ENCODE measurements at places on chromosomes 11 and 22.

DNA sequence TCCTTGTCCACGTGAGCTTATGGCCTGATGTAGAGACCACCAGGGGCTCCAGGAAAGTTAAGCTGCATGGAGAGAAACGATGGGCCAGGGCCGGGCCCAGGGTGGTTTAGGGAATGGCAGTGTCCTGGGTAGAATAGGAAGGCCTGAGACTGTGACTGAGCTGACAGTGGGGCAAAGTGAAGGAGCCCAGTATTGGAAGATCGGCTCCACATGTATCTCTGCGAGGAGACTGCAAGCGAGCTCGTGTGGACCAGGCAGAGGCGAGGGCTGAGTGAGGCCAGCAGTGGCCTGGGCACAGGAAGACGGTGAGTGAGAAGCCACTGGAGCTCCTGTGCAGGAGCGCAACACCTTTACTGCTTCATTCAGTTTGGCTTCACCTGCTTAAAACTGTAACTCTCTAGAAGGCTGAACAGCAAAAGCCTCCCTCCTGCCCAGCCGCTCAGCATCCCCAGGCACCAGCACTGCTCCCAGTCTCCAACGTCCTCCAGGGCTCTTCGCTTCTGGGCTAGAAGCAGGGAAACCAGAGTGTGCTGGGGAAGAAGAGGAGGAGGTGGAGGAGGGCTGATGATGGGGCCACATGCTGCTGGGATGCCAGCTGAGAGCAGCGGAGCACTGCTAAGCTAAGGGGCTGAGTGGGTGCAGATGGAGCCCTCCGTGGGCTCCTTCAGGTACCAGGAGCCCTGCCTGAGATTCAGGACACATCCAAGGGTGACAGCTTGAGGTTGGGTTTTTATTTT is 13.5 kb downstream of the TCIRG1 start:
- DNase-seq: no peak

DNA sequence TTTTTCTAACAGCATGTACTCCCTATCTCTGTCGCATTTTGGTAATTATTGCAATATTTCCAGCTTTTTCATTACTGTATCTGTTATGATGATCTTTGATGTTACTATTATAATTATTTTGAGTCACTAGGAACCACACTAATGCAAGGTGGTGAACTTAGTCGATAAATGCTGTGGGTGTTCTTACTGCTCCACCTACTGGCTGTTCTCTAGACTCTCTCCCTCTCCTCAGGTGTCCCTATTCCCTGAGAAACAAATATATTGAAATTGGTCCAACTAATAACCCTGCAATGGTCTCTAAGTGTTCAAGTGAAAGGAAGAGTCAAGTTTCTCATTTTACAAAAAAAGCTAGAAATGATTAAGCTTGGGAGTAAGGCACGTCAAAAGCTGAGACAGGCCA is 10.5 kb downstream of the ARL14EP start:
- DNase-seq: peak; percentile 42

DNA sequence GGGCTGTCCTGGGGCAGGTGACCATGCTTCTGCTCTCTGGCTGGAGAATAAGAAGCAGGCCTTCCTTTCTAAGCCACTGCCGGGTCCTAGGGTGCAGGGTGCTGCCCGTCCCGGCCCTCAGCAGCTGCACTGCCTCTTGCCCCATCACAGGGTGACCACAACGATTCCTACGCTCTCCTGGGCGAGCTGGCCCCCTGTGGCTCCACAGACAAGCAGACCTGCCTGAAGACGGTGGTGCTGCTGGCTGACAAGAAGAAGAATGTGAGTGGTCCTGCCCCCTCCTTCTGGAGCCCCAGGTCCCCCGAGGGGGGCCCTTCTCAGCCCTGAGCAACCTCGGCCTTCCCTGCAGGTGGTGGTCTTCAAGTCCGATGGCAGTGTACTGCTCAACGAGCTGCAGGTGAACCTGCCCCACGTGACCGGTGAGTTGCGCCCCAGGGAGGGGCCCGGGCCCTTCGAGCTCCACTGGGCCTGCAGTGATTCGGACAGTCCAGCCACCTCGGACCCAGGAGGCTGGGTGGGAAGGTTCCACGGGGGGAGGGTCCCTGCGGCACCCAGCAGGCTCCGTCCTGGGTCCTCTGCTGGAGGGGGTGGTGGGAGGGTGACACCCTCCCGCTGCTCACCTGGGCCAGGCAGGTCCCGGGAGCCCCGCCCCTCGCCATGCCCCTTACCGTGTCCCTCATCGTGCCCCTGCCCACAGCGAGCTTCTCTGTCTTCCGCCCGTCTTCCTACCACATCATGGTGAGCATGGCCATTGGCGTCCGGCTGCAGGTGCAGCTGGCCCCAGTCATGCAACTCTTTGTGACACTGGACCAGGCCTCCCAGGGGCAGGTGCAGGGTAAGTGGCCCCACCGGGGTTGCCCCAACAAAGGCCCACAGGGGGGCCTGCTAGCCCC is 8.3 kb downstream of the MUC2 start:
- DNase-seq: no peak

- DNase-seq: no peak
Measured at GRCh38 chr11:75518771-75519653, 6.7 kb downstream of the GDPD5 start.

DNA sequence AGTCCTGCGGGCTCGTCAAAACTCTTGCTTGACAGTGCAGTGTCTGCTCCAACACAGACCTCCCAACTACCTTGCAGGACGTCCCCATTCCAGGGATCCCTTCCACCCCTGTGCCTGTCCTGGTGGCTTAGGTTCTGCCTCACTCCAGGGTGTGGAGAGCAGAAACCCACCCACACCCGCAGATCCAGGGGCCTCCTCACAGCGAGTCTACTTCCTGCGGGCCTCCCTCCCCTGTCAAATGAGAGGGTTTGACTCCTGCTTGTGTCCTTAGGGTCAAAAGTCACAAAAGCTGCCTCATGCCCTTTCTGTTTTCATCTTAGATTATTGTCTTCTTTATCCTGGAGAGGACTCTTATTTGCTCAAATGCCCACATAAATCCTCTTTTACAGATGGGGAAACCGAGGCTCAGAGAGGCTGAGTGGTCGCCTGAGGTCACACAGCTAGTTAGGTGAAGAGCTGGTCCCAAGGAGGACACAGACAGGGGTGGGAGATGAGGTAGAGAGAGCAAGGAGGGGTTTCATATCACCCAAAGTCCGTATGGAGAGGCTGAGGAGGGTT is 81.1 kb upstream of the KCNQ1OT1 start:
- no peak for DNase-seq

DNA sequence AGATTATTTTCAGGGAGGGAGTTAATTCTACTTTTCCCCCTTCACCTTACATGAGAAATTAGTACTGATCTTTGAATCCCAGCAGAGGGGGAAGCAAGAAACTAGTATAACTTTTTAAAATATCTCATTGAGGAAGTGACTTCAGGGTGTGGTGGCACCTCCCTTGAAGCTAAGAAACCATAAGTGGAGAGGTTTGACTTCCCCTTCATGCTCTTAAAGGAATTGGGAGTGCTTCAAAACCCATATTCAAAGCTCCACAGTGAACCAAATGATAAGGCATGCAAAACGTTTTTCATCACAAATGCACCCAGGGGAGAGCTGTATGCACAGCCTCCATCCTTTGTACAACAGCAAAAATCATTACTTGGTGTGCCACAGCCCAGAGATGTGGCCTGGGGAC is 540 bp downstream of the MS4A14 start:
- DNase-seq: no peak

DNA sequence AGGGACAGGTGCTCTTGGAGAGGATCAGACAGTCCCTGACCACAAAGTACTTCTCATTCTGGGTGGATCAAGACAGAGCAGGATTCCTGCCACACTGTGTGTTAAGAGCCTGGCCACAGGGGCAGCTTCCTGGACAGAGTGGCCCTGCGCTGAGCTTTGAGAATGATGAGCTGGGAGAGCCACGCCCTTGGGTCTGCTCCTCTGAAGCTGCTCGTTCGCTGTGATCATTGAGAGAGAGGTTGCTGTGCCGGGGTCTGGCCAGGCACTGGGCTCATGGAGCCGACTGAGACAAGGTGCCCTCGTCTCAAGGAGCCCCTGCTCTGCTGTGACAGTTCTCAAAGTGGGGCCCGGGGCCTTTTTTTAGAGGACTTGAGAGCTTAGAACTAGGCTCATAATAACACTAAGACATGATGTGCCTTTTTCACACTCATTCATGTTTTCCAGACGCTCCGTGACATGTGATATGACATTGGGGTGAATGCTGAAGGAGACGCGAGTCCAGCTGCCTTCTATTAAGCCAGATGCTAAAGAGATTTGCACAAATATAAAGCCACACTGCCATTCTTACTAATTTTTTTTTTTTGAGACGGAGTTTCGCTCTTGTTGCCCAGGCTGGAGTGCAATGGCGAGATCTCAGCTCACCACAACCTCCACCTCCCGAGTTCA is 1.6 kb upstream of the MFRP start:
- DNase-seq: no peak

- DNase-seq: peak; percentile 97
Measured at GRCh38 chr11:93020248-93021046, 51.0 kb downstream of the MTNR1B start.

DNA sequence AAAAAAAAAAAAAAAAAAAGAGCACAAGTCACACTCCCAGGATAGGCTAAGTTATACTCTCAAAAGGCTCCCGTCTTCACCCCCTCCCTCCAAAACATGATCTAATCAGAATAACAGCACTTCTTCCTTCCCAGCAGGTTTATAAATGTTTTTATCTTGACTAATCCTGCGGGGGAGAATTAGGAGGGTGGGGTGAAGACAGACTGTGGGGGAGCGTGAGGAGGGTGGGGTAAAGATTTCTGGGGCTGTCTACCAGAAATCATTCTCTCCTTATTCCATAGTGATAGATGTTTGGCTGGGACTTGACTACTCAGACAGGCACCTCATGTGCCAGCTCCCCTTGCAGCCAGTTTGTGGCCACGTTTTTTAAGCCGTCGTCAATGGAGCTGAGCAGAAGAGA is 17.0 kb downstream of the KCNE3 start:
- no peak for DNase-seq

DNA sequence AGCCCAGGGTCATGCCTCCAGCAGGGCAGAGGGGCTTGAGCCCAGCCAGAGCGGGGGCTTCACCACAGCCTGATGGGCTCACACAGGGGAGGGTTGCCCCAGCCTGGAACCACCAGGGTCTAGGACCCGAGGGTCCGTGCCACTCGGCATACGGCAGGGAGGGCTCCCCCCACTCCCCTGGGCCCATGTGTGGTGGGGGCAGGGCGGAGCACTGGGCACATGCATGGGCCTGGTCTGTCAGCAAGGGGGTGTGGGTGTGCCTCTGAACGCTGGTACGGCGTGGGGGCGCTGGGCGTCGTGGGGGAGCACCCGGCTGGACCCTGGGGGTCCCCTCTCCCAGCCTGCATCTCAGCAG is 29.3 kb downstream of the MOB2 start:
- DNase-seq: no peak

DNA sequence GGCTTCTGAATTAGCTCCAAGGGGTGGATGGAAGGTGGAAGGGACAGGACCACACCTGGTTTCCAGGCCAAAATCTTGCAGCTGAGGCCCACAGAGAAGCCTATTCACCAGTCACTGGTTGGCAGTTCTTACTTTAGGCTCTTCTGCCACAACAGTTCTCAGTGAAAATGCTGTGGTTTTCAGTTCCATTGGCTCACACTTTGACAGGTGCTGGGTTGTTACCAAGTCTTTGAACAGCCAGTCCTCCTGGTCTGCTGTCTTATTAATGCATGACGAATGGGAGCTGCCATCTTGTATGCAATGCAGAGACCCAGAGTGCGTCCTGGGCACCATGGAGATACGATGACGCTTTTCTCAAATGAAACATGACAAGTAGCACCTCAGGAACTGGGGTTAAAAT is 232.0 kb upstream of the ZBED5 start:
- DNase-seq: no peak

- DNase-seq: no peak
Measured at GRCh38 chr11:16587670-16588069, 150.8 kb upstream of the C11orf58 start.

GRCh38 chr11:118763041-118763440 is 27.9 kb downstream of the DDX6 start:
- DNase-seq: no peak

GRCh38 chr11:9103542-9104276 is 12.3 kb upstream of the SCUBE2 start:
- no peak for DNase-seq

- DNase-seq: no peak
Measured at GRCh38 chr11:90847268-90847886, 624.5 kb upstream of the CHORDC1 start.

DNA sequence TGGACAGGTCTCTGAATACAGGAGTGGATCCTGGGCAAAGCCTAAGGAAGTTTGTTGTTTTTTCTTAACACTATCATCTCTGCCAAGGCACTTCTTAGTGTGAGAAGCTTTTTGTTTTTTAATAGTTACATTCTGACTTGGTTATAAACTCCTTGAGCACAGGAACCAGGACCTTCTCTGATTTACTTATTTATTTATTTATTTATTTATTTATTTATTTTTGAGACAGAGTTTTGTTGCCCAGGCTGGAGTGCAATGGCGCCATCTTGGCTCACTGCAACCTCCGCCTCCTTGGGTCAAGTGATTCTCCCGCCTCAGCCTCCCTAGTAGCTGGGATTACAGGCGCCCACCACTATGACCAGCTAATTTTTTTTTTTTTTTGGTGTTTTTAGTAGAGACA is 11.0 kb downstream of the RNF185 start:
- DNase-seq: no peak

DNA sequence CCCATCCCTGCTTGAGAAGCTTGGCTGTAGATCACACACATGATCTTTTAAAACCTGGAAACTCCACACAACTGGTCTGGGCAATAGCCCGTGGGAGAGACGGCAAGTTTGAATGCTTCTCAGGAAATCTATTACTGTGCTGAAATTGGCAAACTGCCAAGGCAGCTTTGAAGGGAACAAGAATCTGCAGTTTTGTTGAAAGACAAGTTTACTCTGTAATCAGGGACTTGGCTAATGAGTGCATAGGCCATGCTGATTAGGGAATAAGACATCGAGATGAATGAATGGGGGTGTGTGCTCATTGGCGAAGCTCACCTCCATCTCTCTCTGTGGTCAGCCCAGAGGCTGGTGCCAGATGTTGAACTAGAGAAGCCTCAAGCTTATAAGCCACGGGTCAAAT is 218.8 kb downstream of the HIPK3 start:
- DNase-seq: peak; percentile 83

DNA sequence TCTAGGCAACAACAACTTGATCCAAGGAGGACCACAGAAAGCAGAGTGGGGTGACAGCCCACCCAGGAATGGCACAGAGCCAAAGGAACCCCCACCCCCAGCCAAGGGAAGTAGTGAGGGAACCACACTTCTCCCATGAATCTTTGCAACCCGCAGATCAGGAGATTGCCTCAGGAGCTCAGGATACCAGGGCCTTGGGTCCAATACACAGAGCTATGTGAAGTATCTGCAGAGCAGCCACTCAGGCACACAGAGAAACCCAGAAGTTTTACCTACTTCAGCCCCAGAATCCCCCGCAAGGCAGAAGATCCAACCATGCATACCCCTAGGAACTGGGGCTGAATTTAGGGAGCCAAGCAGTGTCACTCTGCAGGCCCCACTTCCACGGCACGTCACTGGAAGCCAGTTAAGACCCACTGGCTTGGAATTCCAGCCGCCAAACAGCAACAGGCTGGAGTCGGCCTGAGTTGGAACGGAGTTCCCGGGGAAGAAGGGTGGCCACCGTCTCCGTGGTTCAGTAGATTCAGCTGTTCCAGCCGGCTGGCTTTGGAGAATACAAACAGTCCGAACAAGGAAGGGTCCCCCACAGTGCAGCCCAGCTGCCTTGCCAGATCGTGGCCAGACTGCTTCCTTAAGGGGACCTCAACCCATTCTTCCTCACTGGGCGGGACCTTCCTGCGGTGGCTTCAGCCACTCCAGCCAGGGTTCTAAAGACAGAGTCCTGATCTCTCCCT is 174.1 kb downstream of the TTC28 start:
- no peak for DNase-seq

- peak; percentile 47 for DNase-seq
Measured at GRCh38 chr11:72443016-72443415, 8.7 kb upstream of the CLPB start.

GRCh38 chr11:8833568-8834315 is 77.2 kb upstream of the AKIP1 start:
- DNase-seq: peak; percentile 89

Data from epithelial cell of esophagus (primary cell).